Activated T-cell treated with anti-CD3 and anti-CD28 coated beads, Interleukin-2, amount 50 U/mL, for 4 hours (primary cell): ENCODE measurements at places on chromosomes 5 and 9.
A peak's percentile ranks its signal among the peaks of the same experiment; 100 is the strongest.

- DNase-seq = no peak
Measured at GRCh38 chr5:40383749-40384651, 295.7 kb upstream of the PTGER4 start.

- DNase-seq = no peak
Measured at GRCh38 chr5:4361753-4362152, 766.1 kb downstream of the IRX1 start.

DNA sequence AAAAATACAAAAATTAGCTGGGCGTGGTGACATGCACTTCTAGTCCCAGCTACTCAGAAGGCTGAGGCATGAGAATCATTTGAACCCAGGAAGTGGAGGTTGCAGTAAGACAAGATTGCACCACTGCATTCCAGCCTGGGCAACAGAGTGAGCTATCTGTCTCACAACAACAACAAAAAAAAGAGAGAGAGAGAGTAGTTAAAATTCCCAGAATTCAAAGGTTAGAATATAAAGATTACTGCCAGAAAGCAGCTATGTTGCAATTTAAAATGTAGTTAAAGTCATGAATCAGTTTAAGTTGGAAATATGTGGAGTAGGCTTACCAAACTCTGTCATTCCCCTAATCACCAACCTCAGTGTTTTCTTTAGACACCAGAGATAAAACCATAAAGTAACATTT is 58.7 kb upstream of the SUSD1 start:
- DNase-seq = no peak

- no peak for DNase-seq
Measured at GRCh38 chr5:157502143-157502647, 42.2 kb downstream of the NIPAL4 start.

DNA sequence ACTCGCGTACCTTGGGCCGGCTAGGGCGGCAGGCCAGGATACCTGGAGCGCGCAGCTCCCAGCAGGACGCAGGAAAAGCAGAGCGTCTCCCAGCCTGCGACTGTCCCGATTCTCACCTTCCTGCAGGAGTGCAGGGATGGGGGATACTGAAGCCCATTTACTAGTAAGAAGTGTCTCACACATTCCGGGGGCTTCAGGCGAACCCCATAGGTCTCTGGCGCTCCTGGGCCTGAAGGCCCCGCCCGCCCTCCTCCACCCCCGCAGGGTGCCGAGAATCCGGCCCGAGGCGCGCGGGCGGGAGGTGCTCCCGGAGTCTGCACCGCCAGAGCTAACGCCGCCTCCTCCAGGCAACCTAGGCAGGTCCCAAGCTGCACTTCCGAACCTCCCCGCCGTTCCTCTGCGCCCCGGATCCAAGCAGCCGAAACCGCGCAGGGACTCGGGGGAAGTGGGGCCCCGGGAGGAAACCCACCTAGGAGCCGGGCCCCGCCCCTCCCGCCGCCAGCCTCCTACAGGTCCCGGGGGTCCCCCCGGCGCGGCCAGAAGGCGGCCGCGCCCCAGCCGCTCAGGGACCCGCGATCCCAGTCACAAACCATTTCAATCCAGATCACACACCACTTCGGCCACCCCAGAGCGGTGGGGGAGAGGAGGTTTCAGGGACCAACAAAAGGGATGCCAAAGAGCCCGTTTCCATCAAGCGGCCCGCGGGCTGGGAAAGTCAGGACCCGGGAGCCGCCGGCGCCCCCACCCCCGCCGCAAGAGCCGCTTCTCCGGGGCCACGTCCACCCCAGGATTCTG is 1.2 kb downstream of the ROR2 start:
- DNase-seq = no peak

- no peak for DNase-seq
Measured at GRCh38 chr9:26548781-26549290, 343.8 kb downstream of the CAAP1 start.

- no peak for DNase-seq
Measured at GRCh38 chr5:128722551-128722950, 184.5 kb upstream of the FBN2 start.

DNA sequence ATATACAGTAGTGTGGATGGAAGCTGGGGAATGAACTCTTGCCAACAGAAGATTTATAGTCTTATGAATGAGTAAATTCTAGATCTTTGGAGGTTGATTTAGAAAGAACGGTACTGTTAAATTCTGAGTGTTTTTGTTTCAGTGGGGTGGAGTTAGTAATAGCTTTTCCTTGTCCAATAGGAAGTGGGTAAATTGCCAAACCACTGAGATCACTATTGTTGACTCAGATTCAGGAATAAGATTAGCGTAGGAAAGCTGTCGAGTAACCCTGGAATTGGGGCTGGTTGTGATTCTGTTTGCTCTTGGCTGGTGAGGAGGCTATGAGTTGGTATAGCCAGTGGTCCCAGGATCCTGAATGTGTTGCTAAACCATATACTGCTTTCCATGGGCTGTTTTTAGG is 155.6 kb downstream of the ARHGAP26 start:
- no peak for DNase-seq

GRCh38 chr9:124139001-124139400 is 118.7 kb upstream of the NEK6 start:
- no peak for DNase-seq

GRCh38 chr5:9832921-9833320 is 202.8 kb upstream of the TAS2R1 start:
- DNase-seq = no peak

DNA sequence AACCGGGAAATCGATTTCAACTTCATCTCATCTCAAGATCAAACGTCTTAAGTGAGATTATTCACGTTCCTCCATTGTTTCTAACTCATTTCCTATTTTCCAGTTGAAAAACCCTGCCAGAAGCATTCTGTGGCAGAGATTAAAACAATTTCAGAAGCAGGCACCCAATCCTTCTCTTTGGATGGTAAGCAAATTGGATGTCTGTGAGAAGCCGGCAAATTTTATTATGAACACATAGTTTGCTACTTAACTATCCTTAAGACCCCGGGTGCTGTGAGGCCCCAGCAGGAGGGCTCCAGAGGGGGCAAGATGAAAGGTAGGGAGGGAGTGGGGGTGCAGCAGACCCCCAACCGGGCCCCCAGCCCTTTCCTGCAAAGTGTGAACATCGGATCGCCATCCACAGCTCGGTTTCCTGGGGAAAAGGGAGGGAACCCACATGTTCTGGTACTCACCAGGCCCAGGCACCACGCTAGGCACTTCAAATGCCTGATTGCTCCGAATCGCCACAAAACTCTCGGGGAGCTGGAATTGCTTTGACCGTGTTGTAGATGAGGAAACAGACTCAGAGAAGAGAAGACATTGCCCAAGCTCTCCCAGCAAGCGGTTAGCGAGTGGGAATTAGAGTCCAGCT is 167.1 kb upstream of the MVB12B start:
- DNase-seq = no peak

DNA sequence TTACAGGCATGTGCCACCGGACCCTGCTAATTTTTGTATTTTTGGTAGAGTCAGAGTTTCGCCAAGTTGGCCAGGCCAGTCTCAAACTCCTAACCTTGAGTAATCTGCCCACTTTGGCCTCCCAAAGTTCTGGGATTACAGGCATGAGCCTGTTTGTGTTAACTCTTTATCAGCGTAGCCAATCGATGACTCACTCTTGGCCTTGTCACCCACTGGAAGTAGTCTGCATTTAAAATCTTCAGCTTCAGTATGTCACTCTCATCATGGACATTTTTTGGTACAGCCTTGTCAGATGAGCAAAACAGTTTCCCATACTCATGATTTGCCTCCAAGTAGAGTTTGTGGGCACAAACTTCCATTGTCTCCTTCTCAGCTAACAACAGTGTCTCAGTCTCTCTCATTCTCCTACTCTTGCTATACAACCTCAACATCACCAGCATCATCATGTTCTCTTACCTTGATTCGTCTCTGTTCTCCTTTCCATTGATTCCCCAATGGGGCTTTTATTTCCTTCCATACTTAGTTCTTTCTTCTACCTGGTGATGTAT is 22.5 kb downstream of the MUSK start:
- DNase-seq = no peak

GRCh38 chr5:3302228-3302627 is 293.4 kb upstream of the IRX1 start:
- no peak for DNase-seq

- DNase-seq = no peak
Measured at GRCh38 chr5:150303070-150303615, 438 bp upstream of the ARSI start.

- no peak for DNase-seq
Measured at GRCh38 chr5:149778303-149779123, 48.4 kb downstream of the PPARGC1B start.

- no peak for DNase-seq
Measured at GRCh38 chr9:100700689-100701318, 122.9 kb downstream of the CAVIN4 start.

DNA sequence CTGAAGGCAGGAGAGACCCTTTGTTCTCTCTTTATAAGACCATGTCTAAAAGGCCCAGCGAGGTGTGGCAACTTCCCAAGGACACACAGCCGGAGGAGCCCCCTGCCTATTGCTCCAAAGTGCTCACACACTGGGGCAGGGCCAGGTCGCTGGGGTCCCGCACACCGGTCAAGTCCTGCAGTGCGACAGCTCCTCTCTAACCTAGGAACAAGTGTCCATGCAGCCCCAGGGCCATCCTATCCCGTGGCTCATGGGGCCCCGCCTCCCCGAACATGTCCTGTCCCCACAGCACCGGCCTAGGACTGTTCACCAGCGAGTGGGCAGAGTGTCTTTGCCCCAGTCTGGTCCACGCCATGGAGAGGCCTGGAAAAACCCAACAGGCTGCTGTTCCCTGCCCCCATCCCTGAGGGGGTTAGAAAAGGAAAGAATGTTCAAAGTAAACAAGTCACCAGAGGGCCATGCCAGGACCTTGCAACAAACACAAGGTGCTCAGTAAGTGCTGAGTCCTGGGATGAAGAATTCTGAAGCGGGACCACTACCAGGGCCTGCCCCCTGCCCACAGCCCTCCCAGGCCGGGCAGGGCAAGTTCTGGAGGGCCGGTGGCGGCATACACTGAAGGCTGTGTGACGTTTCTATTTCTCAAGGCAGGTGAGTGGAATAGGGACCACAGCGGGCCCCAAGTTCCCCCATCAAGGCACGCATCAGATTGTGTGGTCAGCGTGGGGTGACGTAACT is 938 bp downstream of the NINJ1 start:
- no peak for DNase-seq

- no peak for DNase-seq
Measured at GRCh38 chr5:157109744-157110143, 900 bp upstream of the HAVCR2 start.

GRCh38 chr5:16617274-16617968 is 624 bp upstream of the RETREG1 start:
- peak; percentile 46 for DNase-seq

- DNase-seq = no peak
Measured at GRCh38 chr5:123803359-123803758, 291.4 kb downstream of the CSNK1G3 start.

GRCh38 chr9:91720751-91721705 is 229.0 kb downstream of the ROR2 start:
- DNase-seq = no peak

GRCh38 chr5:158593925-158594324 is 505.8 kb downstream of the EBF1 start:
- DNase-seq = no peak

GRCh38 chr9:82604947-82605656 is 457.8 kb downstream of the RASEF start:
- DNase-seq = no peak

DNA sequence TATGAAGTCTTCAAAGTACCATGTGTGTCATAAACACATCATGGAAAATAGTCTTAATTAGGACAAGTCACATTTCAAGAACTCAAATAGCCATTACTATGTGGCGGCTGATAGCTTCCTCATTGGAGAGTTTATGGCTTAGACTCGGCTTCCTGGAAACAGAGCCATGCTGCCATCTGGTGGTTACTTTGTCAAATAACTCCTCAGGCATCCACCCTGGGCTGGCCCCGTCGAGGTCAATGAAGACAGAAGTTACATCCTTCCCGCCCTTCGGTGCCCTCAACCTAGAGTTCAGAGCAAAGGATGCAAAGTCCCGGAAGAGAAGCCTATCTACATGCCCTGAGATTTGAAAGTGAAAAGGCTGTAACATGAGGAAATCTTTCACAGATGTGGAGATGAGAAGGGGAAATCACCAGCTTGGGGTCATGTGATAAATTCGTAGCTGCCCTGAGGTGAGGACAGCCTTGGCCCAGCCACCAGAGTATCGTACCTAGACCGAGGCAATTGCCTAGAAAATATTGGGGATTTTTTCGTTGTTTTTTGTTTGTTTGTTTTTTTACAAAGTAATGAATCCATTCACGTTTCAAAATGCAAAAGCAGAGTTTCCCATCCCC is 45.5 kb upstream of the ZNF169 start:
- DNase-seq = peak; percentile 62

DNA sequence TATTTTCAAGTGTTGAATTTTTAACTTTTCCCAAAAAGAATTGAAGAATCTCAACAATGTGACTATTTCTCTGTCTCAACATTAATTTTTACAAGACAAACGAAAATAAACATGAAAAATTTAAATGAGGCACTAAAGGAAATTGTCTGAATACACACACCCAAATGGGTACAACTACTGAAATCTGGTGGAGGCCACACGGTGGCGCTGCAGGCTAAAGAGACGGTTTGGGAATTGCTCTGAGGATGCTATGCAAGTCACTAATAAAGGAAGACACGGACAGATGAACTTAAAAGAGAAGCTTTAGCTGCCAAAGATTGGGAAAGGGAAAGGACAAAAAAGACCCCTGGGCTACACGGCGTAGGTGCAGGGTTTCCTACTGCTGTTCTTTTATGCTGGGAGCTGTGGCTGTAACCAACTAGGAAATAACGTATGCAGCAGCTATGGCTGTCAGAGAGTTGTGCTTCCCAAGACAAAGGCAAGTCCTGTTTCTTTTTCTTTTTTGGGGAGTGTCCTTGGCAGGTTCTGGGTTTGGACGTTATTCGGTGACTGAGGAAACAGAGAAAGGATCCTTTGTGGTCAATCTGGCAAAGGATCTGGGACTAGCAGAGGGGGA is at the start of gene PCDHB10:
Gene PCDHB10 (plus strand): TSS at position 244 of the 616 bp plus-strand sequence. CDS start 200 bp downstream, at position 444.
- DNase-seq = no peak

- DNase-seq = no peak
Measured at GRCh38 chr5:151675611-151676313, 11.0 kb downstream of the SPARC start.

GRCh38 chr9:96342571-96343245 is 40.7 kb upstream of the HSD17B3 start:
- DNase-seq = no peak

GRCh38 chr9:122393284-122393983 is 22.6 kb downstream of the PTGS1 start:
- DNase-seq = no peak

GRCh38 chr9:133144904-133145851 is 18.5 kb downstream of the GBGT1 start:
- no peak for DNase-seq
